ENCODE measurements at places on chromosomes 3 and 15. TPM values are rescaled to one million over a fixed set of nuclear protein-coding genes. Genes with fewer than 3 reads are reported as not detected.

Gene IVD
- total RNA-seq, result 39.4 TPM

Gene PCYT1A
- 43.0 TPM for total RNA-seq

Gene RHCG
- total RNA-seq, result 0.16 TPM

Gene CILP
- 49.3 TPM for total RNA-seq
